Activated B cell treated with CpG ODN at 0.5 μM for 24 hours (primary cell): ENCODE measurements at places on chromosomes 2 and 18.

DNA sequence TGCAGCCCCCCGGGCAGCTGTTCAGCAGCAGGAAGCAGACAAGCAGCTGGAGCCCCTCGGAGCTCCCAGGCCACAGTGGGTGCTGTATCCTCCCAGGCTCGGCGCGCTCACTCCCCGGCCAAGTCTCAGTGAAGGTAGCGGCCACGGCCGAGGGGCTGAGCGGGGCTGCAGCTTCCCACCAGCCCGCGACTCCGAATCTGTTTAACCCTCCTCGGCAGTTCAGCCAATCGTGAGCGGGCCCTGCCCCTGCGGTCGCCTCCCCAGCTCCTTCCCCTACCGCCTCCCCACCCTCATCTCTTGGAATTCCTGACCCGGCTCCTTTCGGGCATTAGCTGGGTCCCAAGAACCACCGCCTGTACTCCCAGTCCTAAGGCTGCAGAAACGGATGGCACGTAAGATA is at the start of gene RESP18:
TSS of gene RESP18 (minus strand) at position 203 of the 400 bp plus-strand sequence.
- no peak for DNase-seq

GRCh38 chr2:36569267-36569856 is 28.6 kb downstream of the FEZ2 start:
- DNase-seq = no peak

DNA sequence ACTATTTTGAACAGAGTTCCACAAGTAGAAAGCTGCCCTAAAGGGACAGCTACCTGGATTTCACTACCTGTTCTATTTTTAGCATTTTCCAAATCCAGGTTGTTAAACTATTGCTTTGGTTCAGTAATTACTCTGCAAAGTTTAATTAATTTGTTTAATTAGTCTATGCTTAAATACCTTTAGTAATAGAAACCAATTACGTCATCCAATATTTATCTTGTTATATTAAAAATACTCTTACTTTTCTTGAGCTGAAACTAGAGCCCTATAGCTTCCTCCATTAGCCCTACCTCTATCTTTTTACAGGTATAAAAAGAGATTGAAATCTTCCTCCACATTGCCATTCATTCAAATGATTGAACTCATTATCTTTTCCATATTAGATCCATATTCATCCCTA is 514.6 kb downstream of the DSC3 start:
- DNase-seq = no peak

DNA sequence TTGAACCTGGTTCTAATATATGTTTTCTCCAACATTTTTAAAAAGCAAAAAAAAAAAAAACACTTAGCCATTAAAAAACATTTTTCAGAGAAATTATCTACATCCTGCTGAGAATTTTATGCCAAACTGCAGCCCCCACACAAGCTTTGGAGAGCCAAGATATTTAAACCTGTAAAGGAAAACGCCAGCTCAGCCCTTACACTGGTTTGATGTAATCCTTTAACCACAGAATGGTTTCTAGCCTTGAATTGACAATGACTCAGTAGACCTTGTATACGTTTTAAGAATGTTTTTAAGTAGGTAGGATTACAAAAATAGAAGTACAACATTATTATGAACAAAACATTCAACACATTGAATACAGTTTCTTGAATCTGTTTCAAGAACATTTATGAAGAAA is 113.6 kb downstream of the BABAM2 start:
- no peak for DNase-seq

GRCh38 chr2:133438026-133438425 is 130.2 kb downstream of the NCKAP5 start:
- no peak for DNase-seq
